ENCODE measurements at places on chromosomes 7 and 10.

DNA sequence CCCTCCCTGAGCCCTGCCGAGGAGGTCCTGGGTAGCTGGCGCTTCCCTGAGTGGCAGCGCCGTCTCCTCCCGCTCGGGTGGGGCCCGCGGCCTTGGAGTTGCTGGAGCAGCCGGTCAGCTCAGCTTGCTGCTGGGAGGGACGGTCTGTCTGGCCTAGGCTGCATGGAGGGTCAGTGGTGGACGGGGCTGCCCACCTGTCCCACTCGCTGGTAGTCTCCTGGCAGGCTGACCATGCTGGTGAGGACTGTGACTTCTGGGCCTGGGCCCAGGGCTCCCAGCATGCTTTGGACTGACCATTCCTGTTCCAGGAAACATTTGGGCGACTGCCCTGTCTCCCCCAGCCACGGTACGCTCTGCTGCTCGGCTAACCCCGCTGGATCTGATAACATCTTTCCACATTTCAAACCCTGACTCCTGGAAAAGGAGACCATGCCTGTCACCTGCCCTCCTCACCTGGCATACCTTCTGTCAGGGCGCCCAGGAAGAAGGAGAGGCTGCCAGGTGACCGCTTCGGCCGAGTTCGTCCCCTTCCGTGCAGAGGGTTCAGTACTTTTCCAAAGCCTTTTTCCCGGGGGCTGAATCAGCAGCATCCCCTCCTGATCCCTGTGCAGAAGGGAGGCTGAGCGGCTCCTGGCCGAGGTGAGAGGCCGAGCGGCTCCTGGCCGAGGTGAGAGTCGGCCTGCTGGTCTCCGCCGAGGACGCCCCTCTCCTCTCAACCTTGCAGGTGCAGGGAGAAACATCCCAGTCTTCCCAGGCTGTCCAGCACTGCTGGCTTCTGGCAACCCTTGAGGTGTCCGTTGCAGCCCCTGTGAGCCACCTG, 43.4 kb downstream of the FAM20C start:
- no peak for DNase-seq

GRCh38 chr7:138924501-138925225, 56.5 kb downstream of the KIAA1549 start:
- DNase-seq = no peak

DNA sequence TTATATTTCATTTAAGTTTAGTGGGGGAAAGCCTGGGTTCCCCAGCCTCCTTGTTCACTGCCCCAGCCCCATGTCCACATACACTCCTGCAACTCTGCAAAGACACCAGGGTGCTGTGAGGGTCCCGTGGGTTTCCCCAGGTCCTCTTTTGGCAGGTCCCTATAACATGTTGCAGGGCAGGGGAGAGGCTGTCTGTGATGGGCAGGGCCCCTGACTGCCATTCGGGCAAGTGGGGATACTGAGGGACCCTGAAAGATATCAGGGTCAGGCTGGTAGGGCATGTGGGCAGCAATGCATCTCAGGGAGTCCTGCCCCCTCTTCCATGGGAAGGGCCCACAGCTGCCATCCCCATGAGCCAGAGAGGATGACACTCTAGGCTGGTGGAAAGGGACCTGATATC, 28.4 kb downstream of the RASGEF1A start:
- no peak for DNase-seq

- no peak for DNase-seq
Observed at GRCh38 chr7:152521420-152522337, 85.9 kb upstream of the KMT2C start.

- DNase-seq = no peak
Observed at GRCh38 chr7:29008590-29008989, 50.5 kb upstream of the TRIL start.
